BJ (cell line): ENCODE measurements at places on chromosomes 11 and 22.
A peak's percentile ranks its signal among the peaks of the same experiment; 100 is the strongest.

- no peak for DNase-seq
Measured at GRCh38 chr22:43118953-43119458, 8.5 kb downstream of the BIK start.

GRCh38 chr11:119490253-119491006 lies 67.5 kb upstream of the THY1 start:
- no peak for DNase-seq

DNA sequence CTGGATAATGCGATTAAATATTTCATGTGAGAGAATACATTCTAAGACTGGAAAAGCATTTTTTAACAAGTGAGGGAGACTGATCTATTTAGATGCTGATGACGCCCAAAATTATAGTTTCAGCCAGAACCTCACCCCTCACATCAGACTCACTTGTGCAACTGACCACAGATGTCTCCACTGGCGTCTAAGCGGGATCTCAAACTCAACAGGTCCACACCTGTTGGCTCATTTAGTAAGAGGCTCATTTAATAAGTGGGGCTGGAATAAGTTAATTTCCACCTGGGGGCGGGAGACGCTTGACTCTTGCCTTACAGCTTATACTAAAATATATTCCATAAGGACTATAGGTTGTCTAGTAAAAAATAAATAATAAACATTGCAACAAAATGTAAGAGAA lies 47.5 kb downstream of the MORC2 start:
- DNase-seq: no peak

DNA sequence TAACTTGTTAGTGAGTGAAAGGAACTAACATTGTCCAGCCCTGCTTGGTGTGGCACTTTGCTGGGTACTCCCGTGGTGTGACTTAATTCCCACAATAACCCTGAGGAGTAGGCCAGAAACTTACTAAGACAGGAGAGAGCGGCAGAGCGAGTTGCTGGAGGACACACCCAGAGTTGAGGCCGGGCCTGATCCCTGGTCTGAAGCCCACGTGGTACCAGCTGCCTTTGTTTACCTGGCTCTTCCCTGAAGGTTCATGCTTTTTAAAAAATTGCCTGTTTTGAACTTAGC lies 594 bp downstream of the MPST start:
- DNase-seq: no peak

DNA sequence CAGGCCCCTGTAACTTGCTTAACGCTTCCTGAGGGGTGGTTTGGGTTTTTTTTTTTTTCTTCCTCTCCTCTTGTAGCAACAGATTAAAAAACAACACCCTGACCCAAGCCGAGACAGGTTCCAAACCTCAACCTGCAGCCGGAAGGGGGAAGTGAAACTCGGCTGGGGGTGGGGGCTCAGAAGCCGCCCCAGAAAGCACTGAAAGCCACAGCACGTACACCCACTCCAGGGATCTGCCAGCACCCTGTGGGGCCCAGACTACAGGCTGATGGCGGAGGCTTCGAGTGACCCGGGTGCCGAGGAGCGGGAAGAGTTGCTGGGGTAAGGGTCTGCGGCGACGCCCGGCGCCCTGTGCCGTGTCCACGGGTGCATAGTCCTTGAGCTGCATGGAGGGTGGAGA lies at the start of gene LSP1:
Gene LSP1, plus strand, starts transcription at position 208 of the 400 bp plus-strand sequence. Its CDS starts 61 bp downstream, at position 269.
- DNase-seq: no peak

DNA sequence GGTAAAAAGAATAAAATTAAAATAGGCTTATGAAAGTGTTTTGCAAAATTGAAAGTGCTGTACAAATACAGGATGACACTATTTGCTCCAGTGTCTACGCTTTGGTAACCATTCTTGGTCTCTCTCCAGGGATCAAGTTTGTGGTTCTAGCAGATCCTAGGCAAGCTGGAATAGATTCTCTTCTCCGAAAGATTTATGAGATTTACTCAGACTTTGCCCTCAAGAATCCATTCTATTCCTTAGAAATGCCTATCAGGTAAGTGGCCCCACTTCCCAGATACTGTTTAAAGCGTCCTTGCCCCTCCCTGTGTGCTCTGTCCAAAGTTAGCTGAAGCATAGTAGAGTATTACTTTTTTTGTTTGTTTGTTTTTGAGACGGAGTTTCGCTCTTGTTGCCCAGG lies 3.1 kb downstream of the TRAPPC4 start:
- no peak for DNase-seq

DNA sequence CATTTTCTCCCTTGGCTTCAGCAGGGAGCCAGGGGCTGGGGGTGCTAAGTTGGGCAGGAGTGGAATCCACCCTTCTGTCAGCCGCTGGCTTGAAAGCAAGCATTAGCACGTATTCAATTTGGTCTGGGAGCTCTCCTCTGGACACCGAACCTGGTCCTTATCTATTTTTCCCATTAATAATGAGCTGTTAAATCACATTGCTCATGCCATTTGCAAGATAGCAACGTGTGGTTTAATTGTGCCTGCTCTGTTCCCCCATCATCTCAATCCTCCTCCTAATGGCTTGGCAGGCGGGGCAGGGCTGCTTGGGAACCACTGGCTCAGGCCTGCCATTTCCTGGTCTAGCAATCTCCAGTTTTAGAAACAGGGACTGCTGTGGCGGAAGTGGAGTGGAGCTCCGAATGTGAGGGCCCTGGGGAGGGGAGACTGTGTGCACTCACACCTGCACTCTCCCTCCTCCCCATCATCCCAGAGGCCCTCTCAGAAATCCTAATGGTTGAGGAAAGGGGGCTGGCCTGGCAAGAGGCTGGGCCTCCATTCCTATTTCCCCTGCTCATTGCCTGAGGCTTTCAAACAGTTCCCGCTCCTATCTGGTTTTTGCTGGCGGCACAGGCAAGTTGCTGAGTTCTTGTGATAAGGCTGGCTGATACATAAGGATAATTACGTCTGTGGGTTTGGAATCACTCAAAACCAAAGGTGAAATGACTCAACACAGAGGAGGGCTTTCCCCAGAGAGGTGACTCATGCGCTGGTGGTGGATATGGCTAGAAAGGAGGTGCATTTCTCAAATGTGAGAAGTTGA lies 201.2 kb upstream of the E2F8 start:
- DNase-seq: peak; percentile 38

DNA sequence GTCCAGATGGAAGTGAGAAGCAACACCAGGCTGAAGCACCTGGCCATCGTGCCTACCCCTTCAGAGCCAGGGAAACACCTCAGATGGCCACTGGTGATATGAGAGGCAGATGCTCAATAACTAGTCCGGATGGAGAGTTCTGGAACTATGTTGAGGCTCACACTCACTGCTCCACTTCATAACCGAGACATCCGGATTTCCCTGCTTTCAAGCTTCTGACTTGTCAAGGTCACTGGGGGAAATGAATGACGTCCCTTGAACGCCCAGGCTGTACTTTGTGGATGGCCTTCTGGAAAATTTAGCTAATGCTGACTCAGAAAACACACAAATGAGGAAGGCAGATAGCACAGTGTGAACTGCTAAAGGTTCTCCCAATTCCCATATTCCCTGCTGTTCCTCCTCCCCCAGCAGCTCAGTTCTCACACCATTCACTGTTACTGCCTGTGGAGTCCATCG lies at the start of gene LYVE1:
Gene LYVE1, minus strand, starts transcription at position 180 of the 456 bp plus-strand sequence. Its CDS starts 133 bp downstream, at position 47.
- no peak for DNase-seq

- DNase-seq: no peak
Measured at GRCh38 chr11:130118165-130118564, 41.4 kb upstream of the ST14 start.

DNA sequence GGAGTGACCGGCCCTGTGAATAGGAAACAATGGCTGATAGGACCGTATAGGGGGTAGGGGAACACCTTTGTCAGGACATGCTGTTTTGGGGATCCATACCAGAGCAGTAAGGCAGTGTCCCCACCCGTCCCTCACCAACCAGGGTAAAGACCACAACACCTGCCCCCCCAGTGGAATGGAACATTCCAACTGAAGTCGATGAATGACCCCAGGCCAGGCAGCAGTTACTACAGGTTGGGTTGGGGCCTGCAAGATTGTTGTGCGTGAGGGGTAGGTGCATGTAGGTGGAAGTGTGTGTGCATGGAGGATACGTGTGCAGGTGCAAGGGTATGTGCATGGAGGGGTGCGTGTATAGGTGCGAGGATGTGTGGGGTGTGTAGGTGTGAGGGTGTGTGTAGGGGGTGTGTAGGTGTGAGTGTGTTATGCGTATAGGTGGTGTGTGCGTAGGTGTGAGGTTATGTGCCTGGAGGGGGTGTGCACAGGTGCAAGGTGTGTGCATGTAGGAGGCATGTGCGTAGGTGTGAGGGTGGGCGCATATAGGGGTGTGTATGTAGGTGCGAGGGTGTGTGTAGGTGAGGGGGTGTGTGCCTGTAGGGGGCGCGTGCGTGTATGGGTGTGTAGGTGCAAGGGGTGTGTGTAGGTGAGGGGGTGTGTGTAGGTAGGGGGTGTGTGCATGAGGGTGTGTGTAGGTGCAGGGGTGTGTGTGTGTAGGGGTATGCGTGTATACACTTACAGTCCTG lies 32.9 kb downstream of the PISD start:
- no peak for DNase-seq

GRCh38 chr11:61514050-61514917 lies 5.7 kb downstream of the LRRC10B start:
- DNase-seq: no peak

- DNase-seq: no peak
Measured at GRCh38 chr11:20159466-20160381, 551 bp downstream of the DBX1 start.

- no peak for DNase-seq
Measured at GRCh38 chr11:124769806-124770774, 8.0 kb upstream of the ESAM start.

DNA sequence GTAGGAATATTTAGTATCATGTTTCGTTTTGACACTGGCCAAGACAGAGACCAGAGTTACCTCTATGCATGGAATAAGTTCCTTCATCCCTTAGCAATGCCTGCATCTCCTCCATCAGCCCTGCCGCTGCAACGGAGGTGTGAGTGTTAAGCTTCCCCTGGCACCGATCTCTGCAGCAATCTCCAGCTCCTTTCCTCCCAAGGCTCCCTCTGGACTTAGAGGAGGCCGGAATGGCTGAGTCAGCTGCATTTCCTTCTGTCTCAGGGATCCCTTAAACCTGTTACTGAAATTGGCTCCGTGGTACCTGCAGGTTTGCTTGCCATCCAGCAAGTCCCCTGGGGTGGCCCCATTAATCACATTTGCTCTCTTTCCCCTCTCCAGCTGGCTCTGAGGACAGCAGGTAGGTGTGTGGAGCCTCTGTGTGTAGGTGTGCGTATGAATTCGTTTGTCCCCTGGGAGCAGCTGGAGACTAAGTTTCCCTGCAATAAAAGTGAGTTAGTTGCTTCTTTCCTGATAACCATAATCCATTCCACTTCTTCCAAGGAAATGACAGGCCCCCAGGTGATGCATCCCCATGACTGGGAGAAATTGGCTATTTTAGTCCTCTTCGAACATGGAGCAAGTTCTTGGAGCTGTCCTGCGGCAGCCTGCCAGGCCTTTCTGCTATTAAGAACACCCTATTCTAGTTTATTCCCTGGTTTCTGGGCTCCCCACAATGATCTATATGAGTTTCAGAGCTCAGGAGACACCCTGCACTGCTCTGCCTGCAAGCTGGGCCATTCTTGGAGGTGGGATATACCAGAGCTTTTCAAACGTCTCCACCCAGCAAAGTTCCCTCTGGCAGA lies 457.2 kb upstream of the CADM1 start:
- DNase-seq: no peak

DNA sequence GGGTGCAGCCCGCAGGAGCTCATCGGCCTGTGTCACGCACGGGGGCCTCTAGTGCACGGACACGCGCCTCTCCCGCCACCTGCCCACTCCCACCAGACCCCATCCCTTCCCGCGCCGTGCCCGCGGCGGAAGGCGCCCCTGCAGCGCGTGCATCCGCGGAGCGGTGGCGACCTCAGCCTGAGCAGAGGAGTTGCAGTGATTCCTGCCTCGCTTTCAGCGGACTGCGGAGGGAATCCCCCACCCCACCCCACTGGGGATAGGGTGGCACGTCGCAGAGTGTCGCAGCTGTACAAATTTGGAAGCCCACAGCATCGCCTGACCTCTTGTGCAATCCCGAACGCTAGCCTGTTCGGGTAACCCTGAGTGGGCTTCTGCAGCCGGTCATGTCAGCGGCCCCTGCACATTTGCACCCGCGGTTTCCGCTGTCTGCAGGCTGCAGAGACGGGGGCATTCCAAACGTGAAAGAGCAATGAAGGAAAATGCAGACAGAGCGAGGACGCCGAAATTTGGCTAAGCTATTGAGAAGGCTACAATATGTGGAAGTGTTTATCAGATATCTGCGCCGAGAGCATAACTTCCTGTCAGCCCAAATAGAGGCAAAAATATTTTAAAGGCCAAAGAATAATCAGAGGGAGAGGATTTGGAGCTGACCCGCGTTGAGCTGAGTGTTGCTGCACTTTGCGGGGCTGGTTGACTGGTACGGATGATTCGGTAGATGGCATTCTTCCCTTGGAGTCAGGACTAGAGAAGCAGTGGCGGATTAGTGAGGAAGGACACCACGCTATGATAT lies 617 bp upstream of the ARHGAP20 start:
- DNase-seq: no peak

GRCh38 chr22:30733181-30733631 lies 38.5 kb downstream of the OSBP2 start:
- no peak for DNase-seq

DNA sequence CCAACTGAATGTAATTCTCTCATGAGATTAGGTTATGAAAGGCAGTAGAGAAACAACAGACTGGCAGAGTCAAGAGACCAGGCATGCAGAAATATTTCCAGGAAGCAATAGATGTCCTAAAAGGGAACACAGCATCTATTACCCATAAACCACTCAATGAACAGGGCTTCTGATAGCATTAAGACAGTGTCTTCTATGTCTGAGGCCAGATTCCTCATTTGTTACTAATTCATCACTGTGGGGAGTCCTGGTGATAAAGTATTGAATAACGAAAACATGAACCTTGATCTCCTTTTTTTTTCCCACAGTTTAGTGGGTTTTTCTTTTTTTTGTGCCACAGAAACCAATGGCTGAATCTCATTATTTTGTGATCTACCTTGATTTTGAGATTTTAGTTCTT lies 339.0 kb downstream of the METTL15 start:
- peak; percentile 15 for DNase-seq

DNA sequence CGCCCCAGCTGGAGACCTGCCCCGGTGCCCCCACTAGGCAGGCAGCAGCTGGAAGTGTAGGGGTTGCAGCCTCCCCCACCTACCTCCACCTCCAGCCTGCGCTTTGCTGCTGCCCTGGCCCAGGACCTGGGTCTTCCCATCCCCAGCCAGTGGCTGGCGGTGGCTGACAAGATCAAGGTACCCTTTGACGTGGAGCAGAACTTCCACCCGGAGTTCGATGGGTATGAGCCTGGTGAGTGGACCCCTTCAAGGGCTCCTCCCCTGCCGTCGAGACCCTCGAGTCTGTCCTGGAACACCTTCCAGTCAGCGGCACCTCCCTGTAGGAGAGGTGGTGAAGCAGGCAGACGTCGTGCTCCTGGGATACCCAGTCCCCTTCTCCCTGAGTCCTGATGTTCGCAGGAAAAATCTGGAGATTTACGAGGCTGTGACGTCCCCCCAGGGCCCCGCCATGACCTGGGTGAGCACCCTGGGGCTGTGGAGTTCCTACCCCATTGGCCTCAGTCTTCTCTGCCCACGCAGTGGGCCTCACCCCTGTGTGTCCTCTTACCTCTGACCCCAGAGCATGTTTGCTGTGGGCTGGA lies 4.4 kb downstream of the PGGHG start:
- no peak for DNase-seq

GRCh38 chr11:13108416-13108815 lies 99.3 kb downstream of the RASSF10 start:
- no peak for DNase-seq
